ENCODE measurements at places on chromosomes 2 and 18.

DNA sequence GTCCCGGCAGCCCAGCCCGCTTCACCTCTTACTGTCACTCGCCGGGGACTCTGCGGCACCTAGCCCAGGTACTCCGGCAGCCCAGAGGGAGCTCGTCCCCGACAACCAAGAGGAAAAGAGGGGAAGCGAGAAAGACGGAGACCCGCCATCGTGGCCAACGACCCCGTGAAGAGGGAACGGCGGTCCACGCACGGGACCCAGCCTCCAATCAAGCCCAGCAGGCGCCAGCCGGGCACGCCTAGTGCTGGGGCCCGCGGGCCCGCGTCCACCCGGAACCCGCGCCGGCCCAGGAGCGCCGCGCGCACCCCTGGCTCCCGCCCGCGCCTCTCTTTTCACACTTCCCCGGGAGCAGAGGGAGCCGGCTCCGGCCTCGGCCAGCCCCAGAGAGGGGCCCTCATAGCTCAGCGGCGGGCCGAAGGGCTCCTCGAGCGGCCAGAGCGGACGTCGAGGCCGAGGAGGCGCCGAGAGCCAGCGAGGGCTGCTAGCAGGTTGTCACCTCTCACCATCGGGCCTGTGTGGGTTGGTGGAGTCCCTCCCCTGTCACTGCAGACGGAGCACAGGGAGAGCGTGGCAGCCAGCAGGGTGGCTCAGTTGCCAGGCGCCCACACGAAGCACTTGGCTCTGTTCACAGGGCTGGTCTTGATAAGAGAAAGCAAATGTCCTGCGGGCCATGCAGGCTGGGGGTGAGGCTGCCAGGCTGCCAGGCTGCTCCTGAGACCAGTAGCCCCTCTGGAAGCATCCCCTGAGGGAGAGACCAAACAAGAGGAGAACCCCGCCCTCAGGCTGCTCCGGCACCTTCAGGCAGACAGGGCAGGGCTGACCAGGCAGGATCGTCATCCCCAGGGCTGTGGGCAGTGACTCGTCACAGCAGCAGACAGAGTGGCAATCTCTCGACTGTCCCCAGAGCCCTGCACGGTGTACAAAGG is 36.9 kb upstream of the KLF11 start:
- no peak for DNase-seq

DNA sequence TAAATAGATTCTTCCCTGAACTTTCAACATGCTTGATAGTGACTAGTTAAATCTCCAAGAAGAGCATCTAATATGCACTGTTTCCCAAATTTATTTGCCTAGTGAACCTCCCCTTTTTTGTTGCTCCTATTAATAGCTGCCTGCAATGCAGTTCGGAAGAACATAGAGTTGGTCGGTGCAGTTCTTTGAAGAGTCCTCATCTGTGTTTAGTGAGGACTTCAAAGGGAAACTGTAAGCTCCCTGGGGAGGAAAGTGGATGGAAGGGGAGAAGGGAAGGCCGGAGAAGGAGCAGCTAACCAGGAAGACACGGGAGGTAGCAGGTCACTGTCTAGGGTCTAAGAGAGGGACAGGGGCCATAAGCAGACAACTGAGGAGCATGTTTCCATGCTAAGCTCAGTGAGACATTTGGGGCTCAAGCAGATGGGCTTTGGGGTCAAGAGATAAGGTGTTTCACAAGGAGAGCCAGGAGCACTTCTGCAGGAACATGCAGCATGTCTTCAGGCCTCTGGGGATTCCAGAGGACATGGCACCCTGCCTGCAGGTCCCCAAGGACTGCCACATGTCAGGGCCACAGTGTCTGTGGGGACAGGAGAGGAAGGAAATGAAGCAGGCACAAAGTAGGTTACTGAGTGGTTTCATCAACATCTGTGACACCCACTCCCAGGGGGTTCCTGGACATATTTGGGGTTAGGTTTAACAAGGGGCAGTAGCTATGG is 48.7 kb upstream of the ANXA4 start:
- DNase-seq, result no peak

DNA sequence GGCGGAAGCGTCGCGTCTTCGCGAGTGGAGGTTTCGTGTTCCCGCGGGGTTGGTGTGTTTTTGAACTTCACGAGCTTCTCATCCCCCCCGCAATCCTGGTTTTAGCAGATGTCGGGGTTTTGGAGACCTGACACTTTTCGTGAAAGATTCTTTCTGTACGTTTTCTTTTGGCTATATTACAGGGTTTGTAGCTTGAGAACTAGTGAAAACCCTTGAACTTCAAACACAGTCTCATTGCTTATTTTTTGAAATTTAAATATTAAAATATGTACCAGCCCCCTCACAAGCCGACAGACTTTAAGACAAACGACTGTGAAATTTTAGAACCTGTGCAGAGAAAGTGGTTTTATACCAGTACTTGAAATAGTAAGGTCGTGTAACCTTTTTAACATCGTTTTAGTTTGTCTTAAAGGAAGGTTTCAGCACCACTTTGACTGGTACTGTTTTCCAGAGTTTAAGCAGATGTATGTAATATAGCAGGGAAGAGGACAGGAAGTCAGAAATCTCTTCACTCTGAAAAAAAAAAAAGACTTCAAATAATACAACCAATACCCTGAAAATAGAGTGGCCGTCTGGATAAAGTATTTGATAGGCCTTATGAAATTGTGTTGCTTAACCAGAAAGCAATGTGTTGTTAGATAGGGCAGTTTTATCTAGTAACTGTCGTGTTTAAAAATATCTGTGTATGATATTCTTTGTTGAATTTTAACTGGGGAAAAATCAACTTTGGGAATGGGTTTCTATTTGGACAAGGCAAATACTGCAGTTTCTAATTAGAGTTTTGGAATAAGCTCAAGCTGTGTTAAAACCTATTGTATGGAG is 1.4 kb downstream of the SPATS2L start:
- DNase-seq, result no peak

DNA sequence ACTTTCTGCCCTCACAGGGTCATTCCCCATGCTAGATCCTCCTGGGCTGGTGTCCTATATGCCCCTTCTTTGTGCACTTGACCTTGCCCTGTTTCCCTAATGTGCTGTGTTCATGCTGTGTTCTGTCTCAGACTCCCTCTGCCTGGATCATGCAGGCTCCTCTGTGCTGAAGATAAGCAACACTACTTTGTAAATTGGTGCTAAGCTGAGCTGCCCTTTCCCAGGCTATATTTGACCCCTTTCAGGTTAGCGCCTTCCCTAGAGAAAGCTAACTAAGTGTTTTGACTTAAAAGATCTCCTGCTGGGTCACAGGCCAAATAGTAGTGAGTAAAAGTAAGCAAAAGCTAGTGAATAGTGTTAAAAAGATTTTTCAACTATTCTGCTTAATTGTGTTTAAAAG is 257.2 kb upstream of the RGPD4 start:
- DNase-seq, result no peak

GRCh38 chr2:98377544-98377943 is 31.3 kb downstream of the CNGA3 start:
- no peak for DNase-seq

DNA sequence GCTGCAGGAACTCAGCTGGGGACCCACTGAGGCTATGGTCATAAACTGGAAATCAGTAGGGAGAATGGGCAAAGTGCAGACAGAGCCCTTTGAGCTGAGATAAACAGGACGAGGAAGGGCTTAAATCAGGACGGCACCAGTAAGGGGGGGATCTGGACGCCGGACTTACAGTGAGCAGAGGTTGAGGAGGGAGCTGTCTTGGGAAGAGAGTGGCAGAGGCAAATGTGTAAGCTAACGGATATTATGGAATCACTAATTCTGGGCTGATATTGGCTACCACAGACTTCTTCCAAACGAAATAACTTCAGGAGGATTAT is 539 bp downstream of the CYP27A1 start:
- no peak for DNase-seq

- no peak for DNase-seq
Observed at GRCh38 chr2:193584522-193584938, 1389.8 kb upstream of the TMEFF2 start.

- no peak for DNase-seq
Observed at GRCh38 chr2:224994242-224994823, 47.9 kb downstream of the DOCK10 start.

DNA sequence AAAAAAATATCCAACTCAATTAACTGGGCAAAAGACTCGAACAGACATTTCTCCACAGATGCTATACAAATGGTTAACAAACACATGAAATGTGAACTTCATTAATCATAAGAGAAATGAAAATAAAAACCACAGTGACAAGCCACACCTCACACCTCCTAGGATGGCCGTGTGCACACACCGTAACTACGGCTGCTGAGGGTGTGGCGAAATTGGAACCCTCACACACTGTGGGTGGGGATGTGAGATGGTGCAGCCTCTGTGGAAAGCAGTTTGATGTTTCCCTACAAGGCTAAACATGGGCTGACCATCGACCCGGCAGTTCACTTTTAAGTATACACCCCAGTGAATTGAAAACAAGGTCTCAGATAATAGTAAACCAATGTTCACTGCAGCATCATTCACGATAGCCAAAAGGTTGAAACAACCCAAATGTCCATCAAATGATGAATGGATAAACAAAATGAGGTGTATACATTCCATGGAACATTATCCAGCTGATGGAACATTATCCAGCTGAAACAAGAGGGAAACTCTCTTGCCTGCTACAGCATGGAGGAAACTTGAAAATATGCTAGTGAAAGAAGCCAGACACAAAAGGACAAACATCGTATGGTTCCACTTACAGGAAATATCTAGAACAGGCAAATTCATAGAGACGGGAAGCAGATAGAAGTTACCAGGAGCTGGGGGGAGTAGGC is 32.2 kb downstream of the ZAP70 start:
- no peak for DNase-seq

DNA sequence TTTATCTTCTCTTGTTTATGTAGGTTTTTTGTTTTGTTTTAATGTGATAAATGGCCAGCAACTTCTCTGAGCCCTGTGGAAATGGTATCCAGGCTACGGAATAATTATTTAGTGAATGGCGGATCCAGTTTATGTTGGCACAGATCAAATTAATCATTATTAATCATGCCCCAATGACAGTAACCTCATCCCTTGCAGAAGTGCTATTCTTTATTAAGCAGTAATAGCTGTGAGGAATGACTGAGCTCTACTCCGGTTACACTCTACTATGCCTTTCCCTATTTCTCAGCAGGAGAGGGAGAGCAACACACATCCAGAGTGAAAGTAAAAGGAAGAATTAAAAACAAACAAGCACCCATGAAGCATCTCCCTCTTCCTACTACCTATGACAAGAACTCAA is 84.8 kb downstream of the SETBP1 start:
- no peak for DNase-seq

DNA sequence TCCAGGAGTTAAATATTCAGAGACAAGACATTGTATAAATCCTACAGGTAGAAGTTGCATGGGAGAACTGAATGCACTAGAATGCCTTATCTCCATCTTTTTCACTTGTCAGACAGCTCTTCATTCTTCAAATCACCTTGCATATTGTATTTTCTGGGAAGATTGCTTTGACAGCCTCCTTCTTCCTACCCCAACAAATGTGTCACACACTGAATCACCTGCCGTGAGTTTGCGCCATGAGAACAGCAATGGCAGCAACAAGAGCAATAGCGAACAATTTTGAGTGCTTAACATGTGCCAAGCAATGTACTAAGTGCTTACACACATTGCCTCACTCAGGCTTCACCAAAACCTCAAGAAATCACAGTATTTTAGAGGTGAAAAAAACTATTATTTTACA is 161.3 kb upstream of the REG3G start:
- DNase-seq, result no peak

- DNase-seq, result no peak
Observed at GRCh38 chr2:142673836-142674235, 203.6 kb upstream of the KYNU start.

DNA sequence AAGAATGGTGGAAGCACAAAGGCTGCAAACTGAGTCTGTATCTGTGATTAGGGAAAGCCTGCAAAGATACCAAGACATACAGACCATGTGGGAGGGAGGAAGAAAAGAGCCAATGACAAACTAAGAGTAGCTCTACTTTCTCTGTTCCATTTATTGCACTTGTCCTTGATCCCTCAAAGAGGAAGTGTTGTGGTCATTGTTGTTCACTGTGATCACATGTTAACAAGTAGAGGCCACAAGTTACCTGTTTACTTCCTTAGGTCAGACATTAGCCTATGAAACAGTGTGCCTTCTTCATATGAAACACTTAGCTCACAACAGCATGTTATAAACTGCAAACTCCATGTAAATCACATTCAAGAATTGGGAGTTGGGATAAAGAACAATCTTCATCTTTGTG is 32.6 kb downstream of the MAP2 start:
- DNase-seq, result no peak

DNA sequence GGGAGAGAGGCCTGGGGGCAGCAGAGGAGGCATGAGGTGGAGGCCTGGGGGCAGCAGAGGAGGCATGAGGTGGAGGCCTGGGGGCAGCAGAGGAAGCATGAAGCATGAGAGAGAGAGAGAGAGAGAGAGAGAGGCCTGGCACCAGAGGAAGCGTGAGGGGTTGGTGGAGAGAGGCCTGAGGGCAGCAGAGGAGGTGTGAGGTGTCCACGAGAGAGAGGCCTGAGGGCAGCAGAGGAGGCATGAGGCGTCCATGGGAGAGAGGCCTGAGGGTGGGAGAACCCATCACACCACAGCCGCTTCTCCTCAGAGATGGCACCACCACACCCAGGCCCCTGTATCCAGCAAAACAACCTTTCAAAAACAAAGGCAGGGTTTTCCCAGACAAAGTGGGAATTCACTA is 55.7 kb upstream of the KCNG2 start:
- no peak for DNase-seq

DNA sequence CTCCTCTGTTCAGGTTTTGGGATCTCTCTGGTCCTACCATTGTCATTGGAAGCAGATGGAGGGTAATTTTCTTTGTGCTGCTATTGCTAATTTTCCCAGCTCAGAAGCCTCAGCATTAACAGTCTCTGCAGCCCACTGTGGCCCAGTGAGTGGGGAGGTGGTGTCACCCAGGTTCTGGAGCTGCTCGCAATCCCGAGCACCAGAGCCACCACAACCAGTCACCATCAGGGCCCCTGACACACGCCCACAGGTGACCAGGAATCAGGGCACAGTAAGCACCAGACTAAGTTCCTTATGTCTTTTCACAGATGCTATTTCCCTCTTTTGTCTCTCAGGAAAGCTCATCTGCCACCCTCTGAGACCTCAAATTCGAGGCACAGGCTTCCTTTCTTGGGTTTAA is 87.9 kb downstream of the SEPTIN10 start:
- no peak for DNase-seq

DNA sequence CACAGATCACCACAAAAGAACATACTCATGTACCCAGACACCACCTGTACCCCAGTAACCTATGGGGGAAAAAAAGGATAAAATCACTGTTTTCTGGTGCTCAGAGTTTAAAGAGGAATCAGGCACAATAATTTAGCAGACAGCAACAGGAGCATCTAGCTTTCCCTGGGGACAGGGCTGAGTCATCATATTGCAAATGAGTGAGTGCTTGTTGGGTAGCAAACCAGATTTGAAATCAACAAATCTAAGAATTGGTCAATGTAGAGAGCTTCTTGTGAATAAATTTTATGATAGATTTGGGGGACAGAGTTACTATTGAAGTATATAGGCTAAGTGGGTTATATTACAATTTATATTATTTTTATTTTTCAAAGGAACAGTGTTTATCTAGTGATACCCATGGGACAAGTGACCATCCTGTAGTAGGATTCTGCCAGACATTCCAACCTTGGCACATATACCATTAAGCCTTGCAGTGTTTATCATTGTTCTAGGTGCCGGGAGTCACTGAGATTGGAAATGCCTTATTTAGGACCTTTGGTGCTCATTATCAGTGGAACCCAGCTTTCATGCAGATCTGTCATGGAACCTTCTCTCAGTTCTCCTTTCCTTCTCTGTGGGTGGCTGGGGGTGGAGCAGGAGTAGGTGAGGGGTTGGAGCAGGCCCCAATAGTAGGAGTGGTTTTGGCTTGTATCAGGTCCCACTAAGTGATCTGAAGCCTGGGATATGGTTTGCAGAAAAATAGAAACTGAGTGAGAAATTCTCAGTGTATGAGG is 117.2 kb downstream of the CERS6 start:
- no peak for DNase-seq
